ENCODE measurements at places on chromosomes 12 and 14.
A peak's percentile ranks its signal among the peaks of the same experiment; 100 is the strongest.

DNA sequence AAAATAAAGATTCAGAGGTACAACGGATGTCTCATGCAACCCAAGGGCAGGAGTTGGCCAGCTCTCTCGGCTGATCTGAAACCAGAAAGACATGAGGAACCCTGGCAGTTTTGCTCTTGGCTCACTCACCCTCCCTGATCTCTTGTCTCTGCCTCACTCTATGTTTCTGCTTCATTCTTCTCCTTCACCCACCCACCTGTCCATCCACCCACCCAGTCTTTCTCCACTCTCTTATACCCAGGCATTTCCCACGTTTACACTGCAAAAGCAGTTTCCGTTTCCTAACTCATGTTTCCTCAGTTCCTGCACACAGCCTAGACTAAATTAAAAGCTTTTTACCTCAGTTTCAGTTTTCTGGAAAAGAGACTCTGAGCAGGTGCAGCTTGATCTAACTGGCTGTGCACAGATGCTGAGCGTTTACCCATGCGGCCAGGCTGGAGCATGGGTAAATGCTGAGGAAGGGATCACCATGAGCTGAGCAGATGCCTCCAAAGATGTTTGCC is 157.6 kb downstream of the PRKCH start:
- DNase-seq: no peak

GRCh38 chr12:110742718-110743570 is at the start of gene PPP1CC:
TSS of gene PPP1CC (minus strand) at chr12:110742891. CDS start at chr12:110742707, 184 bp downstream.
- peak; percentile 88 for DNase-seq

DNA sequence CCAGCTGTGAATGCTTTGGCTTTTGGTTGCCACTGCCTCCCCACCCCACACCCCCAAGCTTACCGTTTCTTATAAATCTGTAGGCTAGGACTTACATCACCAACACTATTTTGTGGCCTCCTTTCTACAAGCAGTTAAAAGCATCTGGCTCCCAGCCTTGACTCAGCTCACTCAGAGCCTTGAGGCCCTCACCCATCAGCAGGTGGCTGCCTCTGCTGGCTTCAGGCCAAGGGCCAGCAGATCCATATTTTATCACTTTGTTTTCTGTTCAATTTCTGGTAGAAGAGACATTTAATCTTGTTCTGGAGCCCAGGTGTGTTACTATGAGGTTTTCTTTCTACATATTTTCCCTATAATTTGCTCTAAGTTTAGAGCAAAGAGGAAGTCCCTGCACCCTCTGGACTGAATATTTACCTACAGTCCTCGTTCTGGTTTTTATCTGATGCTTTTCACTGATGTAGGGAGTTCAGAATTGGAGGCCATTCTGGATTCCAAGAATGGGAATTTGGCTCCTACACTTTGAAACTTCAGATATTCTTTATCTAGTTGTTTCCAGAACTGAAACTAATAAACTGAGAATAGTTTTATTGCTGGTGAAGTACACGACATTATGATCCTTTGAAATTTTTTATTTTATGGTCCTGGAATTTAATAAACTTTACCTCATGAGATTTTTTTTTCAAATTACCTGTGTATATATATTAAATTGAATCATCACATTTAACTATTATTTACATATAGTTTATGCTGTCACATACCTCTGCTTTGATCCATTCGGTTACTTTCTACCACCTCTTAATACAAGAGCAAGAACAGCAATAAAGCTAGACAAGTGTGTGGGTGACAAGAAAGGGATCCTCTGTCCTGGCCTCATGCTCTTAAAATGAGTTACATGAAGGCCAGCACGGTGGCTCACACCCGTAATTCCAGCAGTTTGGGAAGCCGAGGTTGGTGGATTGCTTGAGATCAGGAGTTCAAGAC is 22.2 kb downstream of the PLBD1 start:
- DNase-seq: no peak

- DNase-seq: no peak
These were observed 2.0 kb upstream of the EMP1 start for GRCh38 chr12:13194401-13195110.

DNA sequence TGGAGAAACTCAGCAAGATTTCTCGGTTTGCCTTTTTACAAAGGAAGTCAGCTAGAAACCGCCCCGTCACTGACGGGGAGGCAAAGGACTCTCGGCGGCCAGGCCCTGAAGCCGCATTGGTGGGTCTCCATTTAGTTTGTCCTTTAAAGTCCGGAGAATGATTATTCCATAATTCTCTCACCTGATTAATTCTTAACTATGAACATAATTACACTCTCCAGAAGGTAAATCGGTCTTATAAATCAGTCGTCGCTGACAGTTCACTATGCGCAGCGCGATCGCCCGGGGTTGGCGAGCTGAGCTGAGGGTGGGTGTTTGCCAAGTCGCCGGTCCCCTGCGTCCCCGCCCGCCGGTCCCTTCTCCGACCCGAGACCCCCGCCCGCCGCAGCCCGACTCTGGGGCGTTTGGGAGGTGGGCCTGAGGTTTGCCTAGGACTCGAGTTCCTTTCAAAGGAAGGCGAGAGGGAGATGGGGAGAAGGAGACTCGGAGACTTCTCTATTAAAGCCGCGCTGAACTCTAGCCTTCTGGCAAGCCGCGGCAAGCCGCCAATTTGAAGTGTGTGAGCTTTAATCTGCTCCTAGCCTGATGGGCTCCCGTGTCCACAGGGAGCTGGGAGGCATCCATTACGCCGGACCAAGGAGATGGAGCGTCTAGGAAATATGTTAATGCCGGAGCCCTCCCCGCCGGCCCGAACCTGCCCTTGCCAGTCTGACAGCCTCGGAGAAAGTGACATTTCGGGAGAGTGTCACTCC is 392.9 kb downstream of the NOVA1 start:
- DNase-seq: no peak

GRCh38 chr14:68554231-68554630 is 238.6 kb downstream of the ZFP36L1 start:
- no peak for DNase-seq

DNA sequence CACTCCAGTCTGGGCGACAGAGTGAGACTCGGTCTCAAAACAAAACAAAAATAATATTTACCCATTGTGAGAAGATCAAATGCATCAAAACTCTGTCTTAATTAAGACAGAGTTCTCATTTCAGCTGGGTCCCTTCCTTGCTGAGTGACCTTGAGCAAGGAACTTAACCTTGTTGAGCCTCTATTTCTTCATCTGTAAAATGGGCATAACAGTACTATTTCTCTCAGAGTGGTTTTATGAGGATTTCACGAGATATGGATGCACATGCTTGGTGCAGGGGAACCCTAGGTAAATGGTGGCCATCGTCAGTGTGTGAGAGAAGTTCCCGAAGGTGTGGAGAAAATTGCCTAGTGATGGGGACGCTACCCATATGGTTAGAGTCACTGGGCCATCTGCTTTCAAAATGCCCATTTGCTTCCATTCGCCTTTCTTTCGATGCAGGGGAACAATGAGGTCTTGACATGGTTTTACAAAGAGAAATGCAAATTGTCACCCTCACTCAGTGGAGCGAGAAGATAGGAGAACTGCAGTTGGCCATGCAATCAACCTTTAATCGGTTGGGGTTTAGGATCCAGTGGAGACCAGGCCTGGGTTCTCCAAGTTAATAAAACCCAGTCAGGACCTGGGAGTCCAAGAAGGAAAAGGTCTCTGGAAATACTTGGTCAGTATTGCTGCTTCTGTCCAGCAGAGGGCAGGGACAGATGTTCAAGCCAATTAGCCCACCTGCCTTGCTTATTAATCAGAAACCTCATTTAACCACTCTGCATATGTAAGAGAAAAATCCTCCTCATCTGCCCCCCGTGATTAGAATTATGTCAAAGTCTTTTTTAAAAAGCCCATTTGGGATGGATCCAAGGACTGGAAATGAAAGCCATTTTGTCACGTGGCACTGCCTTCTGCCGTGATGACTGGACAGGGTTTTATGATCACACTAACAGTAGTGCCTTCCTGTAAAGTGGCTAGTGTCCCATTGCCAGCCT is 37.2 kb downstream of the CFAP251 start:
- no peak for DNase-seq

- DNase-seq: no peak
These were observed 102.7 kb downstream of the ANO4 start for GRCh38 chr12:100897240-100897639.

- no peak for DNase-seq
These were observed 1525.3 kb upstream of the TMEM132C start for GRCh38 chr12:126741536-126742240.

DNA sequence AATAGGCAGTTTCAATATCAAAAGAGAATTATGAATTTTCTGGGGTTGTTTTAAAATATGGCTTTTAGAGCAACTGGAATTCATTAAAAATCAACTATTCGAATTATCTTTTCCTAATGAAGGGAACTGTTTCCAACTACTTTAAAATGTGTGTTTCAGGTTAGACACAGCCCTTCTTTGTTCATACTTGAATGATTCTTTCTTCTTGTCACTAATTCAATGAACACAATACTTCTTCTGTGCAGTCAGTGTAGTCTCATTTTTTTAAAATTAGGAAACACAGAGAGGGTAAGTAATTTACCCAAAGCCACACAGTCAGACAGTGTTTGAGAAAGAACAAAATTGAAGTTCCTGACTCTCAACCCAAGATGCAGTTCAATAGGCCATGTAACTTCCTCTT is 414.0 kb downstream of the CCDC91 start:
- DNase-seq: no peak

- no peak for DNase-seq
These were observed 158.0 kb downstream of the EPS8 start for GRCh38 chr12:15631007-15631715.

- no peak for DNase-seq
These were observed 237.1 kb downstream of the SLC41A2 start for GRCh38 chr12:104721039-104721405.

- DNase-seq: no peak
These were observed 425.8 kb downstream of the NPAS3 start for GRCh38 chr14:33364466-33364865.

DNA sequence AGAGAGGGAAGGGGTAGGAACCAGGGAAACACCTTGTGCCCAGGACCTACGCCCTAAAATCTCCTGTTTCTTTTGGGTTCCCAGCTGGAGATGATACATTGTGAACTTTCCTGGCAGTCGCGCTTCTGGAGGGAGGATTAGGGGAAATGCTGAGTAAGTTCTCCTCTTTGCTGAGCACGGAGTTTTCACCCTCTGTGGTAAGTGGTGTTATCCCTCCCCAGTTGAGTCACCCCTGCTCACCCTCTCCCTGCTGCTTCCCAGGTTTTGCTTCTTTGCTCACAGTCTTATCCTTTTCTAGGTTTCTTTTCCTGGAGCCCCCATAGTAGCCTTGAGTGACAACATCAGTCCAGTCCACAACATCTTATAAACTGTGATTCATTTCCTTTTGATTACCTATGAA is 789.1 kb downstream of the TMEM121 start:
- DNase-seq: no peak

DNA sequence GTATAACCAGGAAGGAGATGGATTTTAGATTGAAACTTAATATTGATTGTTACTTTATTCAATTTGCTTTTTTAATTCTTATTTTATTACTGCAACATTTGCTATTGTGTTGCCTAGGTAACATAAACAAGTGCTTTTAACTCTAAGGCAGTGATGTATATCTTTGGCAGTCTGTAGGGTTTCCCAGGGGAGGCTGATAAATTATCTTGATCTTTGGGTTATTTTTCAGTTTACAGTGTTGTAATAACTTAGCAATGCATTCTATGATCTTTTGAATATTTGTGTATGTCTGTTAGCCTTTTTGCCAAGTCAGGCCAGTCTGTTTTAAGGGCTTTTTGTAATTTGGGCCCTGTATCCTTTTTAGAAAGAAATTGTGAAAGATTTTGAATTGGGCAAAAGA is 7.8 kb upstream of the DTD2 start:
- no peak for DNase-seq

DNA sequence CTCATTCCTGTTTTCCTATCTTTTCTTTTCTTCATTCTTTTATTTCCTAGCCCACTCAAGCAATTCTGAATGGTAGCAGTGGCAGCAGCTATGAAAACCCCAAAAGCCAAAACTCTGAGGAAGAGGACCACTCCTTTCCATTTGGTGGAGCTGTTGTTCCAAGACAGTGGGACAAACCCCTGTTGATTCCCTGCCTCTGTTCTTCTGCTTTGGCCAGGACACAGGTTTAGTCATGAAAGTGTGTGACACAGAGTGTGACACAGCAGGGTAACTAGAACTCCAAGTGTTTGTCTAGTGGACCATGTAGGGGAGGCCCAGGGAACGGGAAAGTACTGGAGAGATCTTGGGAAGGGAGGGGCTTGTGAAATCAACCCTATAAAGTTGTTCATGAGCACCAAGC is 71.1 kb downstream of the PTCSC3 start:
- DNase-seq: no peak

DNA sequence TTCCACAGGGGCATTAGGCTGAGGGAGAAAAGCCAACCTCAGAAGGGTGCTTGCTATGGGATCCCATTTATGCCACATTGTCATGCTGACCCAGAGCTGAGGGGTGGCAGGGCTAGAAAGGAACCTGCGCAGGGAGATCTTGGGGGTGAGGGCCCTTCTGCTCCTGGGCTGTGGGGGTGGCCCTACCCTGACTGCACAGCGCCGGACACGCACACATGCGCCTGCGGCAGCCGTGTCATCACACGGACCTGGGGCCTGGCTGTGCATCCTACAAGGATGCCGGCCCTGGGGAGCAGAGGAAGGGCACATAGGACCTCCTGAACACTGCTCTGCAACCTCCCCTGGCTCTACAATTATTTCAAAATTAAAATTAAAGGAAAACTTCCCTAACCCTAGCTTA is 6.9 kb downstream of the CDCA4 start:
- no peak for DNase-seq

GRCh38 chr12:94831081-94831751 is 172.3 kb downstream of the NDUFA12 start:
- DNase-seq: no peak

GRCh38 chr12:108784270-108784669 is 53.0 kb upstream of the CORO1C start:
- DNase-seq: no peak

DNA sequence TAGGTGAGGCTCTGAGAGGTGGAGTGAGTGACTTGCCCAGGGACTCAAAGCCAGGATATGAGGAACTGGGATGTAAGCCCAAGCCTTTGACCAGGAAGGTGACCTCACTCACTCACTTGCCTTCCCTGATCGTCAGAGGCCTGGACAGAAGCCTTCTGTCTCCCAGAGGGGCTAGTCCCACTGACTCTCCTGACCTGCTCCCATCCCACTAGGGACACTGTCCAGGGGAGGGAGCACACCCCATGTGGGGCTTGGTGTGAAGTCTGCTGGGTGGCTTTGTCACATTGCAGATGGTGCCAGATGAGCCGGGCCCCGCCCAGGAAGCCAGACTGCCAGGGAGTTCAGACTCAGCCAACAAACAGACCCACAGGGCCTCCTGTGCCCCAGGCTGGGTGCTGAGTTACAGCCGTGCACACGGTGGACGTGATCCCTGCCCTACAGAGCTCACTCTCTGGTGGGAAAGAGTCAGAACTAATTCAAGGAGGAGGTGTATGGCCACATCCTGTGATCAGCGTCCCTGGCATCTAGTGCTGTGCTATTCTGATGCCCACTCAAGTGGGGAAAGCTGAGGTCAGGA is 28.3 kb downstream of the MMAB start:
- DNase-seq: no peak

GRCh38 chr12:8950702-8951478 is 1.4 kb upstream of the M6PR start:
- no peak for DNase-seq
